ENCODE measurements at places on chromosomes 4 and X.

DNA sequence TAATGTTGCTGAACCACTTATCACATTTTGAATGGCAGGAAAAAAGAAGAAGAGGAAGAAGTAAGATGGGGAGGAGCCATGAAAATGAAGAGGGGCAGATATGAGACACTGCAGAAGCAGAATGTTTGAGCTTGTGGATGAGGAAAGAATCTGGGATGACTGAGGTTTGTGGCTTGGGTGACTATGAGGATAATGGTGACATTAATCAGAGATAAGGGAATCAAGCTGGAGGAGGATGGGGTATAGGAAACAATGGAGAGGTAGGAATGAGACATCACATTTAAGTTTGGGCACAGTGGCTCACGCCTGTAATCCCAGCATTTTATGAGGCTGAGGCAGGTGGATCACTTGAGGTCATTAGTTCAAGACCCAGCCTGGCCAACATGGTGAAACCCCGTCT is 19.1 kb upstream of the PHF8 start:
- DNase-seq, result no peak

DNA sequence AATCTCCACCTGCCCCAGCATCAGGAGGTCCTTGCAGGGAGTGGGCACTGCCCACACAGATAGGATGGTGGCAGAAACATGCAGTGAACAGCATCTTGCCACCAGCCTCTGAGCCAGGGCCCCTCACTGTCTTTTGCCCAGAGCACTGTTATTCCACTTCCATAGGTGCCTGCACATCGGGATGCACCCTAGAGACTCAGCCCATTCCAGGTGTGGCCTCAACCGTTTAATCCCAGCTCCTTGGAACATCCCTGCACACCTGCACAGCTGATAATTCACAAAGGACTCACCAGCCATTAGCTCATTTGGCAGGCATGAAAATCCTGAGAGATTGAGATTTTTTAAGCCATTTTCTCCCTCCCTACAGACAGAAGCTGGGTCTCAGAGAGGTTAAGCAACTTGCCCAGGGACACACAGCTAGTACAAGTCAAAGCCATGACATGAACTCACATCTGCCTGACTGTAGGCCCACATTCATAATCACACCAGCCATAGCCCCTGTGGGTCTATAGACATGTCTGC is 116.3 kb downstream of the EFNB1 start:
- DNase-seq, result no peak

- DNase-seq, result peak; percentile 70
Measured at GRCh38 chrX:152637649-152638442, at the start of gene GABRQ. GABRQ (plus strand) TSS chrX:152637895; CDS start chrX:152638203, 308 bp downstream.

GRCh38 chrX:109036624-109037023 is 300.3 kb upstream of the IRS4 start:
- peak; percentile 16 for DNase-seq

DNA sequence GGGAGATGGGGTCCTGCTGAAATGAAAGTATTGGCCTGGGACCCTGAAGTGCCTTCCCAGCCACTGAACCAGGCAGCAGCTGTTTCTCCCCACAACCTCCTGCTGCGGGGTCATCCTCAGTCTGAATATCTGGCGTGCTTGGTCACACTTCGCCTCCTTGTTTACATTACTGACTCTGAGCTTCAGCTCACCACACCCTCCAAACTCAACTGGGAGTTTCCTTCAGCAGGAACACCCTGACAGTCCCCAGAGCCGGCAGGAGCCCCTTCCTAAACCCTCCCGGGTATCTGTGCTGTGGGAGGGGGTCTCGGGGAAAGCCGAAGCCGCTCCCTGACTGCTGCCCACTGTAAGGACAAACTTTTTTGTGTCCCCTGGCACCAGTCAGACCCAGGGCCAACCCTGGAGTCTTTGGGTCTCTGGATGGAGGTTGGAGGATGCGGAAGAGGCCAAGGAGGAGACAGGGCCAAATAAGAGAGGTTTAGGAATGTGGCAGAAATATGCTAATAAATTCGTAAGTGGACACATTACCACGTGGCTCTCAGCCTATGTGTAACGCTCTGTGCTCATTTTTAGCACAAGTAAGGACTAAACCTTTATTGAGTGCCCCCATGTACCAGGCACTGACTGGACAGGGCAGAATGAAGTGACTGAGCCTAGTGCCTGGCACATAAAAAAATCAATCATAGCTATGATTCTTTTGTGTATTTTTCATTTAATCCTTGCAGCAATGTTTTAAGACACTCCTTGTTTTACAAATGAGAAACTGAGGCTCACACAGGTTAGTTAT is 20.7 kb downstream of the FHDC1 start:
- peak; percentile 11 for DNase-seq

DNA sequence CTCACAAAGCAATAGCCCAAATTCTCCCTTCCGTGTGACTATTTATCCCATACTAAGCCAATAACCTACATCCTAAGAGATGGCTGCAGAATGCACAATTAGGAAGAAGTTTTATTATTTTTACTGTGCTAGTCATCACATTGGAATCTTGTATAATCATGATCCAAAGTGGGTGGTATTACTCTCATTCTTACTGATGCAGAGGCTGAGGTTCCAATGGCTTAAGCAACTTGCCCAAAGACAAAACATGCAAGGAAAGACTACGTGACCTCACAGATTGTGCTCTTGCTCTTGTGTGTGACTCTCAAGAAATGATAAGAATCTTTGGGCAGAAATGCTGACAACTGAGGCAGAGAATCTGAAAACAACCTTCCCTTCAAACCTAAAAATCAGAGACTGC is 212.2 kb downstream of the LDB2 start:
- DNase-seq, result peak; percentile 98

DNA sequence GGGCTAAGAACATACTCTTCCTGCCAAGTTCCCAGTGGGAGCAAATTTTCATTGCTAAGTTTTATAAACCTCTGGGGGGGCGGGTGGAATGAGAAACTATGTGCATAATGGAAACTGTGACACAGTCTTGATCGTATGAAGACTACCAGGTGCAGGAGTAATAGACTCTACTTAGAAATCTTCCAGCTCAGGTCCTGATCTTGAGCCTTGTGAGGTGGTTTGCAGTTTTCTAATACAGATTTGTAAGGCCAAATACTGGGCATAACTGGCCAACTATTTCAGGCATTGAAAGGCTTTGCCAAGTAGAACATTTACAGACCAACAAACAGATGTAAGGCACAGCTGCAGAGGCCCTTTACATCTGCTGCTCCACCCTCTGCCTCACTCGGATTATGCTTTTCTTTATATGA is 89.7 kb upstream of the CBR4 start:
- peak; percentile 62 for DNase-seq

DNA sequence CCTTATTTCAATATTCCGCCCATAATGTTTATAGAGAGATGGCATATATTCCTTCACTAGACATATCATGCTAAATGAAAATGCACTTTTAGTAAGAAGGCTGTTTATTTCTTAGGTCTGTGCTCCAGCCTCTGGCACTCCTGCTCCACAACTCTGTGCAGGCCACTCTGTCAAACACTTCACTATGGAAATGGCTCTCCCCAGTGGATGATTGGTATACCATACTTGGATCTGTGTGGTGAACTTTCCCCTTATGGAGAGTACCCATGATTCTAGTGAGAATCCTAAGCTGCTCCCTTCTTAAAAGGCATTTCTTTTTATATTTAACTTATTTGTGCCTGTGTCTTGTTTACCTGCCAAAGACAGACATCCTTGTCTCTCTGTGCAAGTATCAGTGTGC is 480.1 kb upstream of the GALNT7 start:
- DNase-seq, result no peak

- DNase-seq, result peak; percentile 65
Measured at GRCh38 chrX:40174854-40175510, 77.2 kb upstream of the BCOR start.

DNA sequence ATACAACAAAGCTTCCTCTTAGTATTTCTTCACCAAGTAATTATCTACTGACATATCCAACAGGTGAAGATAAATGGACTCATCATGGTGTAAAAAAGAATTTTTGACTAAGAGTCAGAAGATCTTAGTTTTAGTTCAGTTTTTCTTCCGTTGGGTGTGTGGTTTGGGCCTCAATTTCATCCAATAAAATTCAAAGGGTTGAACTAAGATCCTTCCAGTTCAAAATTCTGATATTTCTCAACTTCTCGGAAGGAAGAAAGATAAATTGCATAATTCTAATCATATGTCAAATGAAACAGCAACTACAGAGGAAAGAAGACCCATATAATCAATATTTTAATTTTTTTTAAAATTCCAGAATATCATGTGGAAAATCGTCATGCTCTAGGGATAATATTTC is 192.7 kb downstream of the SPRY1 start:
- DNase-seq, result no peak

DNA sequence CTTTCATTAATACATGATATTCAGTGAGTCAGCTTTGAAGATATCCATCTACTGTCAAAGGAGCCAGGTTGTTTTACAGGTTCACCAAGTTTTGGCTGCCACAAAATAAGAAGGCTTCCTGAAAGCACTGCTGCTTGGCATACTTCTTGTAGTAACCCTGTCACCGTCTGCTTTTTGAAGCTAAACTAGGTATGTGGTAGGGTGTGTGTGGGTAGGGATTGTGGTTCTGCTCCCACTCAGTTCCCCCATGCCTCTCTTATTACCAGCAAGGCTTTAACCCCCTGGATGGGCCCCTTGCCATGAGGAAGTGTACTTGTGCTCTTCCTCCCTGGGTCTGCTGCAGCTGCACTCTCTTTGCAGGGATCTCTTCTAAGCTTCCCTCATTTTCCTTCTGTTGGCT is 191.2 kb downstream of the BANK1 start:
- no peak for DNase-seq

DNA sequence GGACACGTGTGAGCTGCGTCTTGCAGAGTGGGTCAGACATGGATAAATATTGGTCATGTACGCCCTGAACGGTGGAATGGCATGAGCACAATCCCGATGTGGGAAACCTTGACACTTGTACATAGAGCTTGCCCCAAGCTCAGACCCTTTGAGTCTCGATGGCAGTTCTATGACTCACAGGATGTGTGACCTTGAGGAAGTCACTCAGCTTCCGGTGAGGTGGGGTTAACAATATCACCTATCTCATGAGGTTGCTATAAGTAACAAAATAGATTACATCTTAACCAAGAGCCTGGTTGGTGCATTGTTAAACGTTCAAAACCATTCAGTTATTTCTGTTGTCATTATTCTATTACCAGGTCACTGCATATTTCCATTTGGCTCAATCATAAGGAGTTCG is 109.1 kb upstream of the TBL1X start:
- DNase-seq, result no peak

Measured in fibroblast of skin of right biceps (primary cell).